OCI-M1 (cell line): ENCODE measurements at places on chromosomes 13 and 19.

DNA sequence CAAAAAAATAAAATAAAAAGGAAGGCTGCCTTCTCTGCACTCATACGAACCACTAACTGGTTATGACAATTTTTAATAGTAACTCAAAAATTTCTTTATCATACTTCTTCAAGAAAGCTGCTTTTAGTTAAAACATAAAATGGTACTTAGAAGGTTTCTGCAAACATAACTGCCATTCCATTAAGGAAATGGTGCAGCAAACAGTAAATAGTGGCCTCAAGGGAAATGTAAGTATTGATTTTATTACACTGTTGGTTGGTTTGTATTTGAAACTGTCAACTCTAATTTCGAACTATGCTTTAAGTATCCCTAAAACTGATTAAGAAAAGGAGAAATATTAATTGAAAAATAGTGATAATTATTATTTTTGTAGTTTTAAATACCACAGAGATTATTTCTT lies 278.0 kb downstream of the DACH1 start:
- no peak for DNase-seq

DNA sequence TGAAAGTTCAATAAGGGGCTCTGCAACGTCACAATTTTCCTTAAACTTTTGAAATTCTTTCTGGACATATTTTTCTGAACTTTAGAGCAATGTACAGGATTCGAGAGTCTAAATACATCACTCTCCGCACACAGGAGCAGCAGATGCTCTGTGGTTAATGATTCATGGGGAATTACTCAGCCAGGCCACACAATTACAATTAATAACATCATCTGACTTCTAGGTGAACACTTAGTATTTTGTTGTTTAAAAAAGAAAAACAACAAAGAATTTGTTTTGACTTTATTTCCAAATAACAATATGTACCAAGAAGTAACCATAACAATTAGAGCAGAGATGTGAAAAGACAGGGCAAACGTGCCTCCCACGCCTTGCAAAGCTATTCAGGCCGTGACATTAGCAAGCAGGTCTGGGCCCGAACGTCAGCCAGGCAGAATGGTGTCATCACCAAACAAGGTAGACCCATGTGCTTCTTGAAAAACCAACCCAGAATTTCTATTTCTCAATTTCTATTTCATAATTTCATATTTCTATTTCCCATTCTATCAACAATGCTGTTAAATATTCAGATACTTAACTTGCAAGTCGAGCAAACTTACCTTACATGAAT lies 236.3 kb downstream of the COL4A1 start:
- no peak for DNase-seq

DNA sequence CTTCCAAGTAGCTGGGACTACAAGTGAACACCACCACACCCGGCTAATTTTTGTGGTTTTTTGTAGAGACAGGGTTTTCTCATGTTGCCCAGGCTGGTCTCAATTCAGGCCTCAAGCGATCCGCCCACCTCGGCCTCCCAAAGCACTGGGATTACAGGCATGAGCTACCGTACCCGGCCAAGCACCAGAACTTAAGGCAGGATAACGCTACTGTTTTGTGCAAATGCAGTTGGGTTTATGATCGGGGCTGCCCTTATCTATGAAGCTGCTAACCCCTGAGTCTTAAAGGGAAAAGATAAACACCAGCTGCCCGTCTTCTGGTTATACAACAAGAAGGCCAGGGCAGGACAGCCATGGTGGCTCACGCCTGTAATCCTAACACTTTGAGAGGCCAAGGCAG lies 12.6 kb upstream of the TM6SF2 start:
- peak; percentile 34 for DNase-seq

GRCh38 chr13:110137680-110138009 lies 169.3 kb downstream of the COL4A1 start:
- peak; percentile 72 for DNase-seq

GRCh38 chr19:27744926-27745768 lies 1467.8 kb downstream of the UQCRFS1 start:
- DNase-seq = no peak

DNA sequence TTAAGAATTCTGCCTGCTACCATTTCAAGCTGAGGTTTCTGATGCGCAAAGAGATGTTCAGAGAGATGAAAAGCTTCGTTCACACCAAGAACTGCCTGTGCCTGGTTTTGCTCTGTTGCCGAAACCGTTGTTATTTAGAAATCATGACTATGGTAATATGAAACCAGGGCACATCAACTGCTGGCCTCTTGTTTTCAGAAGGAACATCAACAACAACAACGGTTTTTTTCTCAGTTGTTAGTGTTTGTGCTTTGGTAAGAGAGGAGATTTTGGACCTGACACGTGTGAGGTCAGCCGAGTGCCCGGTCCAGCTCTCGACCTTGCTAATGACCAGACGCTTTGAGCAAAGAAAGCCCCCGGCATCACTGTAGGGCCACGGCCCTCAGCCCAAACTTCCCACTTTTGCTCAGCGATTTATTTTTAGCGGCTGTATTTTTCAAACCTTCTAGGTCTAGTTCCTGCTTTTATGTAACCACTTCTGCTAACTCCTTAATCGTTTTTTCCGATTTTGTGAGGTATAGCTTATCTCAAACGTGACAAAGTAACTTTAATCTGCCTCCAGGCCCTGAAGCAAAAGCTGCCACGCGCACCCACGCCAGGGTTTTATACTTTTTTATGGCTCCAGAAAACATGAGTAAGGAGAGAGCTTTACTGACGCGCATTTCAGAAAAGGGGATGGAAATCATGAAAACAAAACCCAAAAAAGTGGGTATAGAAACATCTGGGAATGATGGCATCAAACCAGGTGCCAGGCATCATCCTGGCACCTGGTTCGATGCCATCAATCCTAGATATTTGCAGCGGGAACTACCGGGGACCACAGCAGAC lies 42.0 kb downstream of the KLF2 start:
- DNase-seq = peak; percentile 76

DNA sequence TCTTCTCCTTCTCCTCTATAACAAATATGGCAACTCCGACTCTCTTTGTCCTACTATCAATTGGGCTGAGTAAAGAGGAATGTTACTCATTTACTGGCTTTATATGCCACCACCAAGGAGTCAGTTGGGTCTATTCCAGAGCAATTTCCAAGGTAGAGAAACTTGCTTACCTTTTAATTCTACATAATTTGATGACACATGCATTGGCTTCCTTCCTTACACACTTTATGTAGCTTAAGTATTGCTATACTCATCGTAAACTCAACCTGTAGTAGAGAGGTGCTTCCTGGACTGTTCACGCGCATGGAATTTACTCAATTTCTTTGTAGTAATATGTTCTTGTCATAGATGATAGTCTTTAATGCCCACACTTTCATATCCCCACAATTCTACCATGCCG lies 160.7 kb downstream of the LMO7 start:
- no peak for DNase-seq

DNA sequence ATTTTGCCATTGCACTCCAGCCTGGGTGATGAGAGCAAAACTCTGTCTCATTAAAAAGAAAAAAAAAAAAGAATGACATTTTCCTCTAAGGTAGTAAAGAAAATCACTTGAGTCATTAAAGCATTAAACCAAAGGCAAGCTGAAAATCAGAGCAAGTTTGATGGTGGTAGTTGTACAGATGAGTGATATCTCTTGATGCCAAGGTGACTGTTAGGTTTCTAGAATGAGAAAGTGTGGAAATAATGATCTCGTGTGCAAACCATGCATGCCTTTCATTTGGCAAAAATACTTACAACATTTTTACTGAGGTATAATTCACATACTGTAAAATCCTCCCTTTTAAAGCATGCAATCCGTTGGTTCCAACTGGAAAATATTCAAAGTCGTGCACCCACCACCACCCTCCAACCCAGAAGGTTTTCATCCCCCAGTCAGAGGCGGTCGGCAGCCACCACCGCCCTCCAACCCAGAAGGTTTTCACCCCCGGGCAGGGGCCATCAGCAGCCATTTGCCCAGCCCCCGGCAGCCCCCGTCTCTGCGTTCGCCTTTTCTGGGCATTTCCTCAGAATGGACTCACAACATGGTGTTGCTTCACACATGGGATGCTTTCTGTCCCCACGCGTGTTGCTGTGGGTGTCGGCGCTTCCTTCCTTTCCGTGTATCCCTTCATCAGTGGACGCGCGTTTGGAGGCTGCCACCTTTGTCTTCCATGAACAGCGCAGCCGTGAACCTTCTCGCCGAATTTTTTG lies 90.2 kb downstream of the ATP11A start:
- no peak for DNase-seq
